ENCODE measurements at places on chromosomes 7 and 10.

DNA sequence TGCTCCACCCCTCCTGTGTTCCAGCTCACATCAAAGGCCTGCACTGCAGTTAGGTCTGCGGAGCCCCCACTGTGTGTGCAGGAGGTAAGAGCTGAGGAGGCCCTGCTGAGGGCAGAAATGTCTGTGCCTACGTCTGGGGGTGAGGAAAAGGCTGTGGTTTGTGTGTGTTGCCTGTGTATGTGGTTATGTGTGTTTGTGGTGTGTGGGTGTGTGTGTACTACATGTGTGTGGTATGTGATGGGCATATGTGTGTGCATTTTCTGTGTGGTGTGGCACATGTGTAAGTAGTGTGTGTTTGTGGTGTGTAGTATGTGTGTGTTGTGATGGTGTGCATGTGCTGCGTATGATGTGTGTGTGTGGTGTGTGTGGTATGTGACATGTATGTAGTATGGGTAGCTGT, 36.2 kb downstream of the ANXA8 start:
- DNase-seq, result no peak

DNA sequence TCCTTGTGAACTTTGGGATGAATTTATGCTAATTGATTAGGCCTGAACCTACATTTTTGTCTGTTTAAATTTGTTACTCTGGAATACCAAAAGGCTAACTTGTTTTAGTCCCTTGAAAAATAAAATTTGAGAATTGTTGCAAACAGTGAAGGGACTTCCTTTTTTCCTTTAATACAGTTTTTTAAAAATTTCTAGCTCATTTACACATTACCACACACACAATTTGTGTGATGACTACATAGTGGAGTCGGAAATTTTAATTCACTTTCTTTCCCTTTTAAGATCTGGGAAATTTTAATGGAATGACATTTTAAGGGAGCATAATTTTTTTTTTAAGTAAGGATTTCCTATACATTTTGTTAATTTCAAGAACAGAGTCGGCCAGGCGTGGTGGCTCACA, 8.6 kb upstream of the TMEM236 start:
- DNase-seq, result no peak

DNA sequence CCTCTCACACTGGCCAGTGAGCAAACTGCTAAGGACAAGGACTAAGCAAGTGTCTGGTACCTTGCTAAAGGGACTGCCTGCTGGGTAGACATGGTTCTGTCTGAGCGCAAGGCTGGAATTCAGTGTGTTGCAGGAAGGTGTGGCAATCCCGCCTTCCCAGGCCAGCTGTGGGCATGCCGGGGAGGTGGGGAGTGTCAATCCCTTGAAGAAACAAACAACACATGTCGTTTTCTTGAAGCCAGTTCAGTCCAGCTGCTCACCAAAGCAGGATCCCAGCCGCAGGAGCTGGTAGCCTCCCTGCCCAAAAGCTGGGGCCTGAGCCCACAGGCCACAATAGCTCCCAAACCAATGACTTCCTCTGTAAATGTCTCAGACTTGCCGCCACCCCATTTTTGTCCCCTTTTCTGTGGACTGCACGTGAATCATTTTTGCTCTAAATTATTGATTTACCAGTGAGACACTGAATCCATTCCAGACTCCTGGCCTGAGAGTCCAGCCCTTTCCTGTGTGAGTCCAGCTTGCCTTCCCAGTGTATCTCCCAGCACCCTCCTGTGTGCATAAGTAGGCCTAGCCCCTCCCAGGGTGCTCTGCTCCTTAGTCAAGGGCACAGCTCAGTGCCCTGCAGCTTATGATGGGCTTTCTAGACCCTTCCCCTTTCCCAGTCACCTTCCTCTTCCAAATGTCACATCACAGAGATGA, 166.8 kb downstream of the RGS10 start:
- DNase-seq, result no peak

DNA sequence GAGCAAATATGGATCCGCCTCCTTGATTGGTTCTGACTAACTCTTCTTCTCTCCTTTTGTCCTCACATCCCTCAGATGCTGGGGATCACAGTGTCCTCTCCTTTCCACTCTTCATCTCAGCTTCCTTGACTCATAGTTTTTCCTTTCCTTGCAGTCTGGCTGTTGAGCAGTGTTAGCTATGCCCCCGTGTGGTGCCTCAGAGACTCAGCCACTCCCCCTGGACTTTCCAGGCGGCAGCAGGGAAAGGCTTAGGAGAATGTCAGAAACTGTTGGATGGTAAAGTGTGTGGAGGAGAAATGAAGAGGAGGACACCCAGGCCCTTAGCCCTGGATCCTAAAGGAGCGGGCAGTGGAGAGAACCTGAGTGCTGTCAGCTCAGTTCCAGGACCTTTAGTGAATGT, 267.5 kb downstream of the CELF2 start:
- DNase-seq, result no peak

DNA sequence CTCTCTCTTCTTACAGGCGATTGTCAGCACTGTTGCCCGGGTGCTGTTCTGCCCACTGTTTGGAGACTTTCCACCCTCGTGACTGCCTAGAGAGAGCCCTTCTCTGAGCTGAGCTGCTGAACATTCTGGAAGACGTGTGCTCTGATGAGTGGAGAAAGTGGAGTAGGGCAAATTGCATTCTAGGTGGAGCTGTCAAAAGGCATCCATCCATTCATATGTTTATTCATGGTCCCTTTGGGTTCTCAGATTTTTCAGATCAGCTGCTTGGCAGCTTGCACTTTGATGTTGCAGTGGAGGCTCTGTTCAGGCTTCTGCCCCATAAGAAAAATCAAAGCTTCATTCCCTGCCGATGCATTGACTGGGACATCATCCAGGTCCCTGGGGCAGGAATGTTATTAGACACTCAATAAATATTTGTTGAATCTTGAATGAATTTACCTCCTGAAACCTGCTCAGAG, 120.7 kb upstream of the EEPD1 start:
- DNase-seq, result no peak

Data from HTR-8/SVneo (cell line).